Endodermal cell (in vitro differentiated cells): ENCODE measurements at places on chromosomes 12 and 14.

GRCh38 chr14:103576371-103577024, 13.7 kb downstream of the COA8 start:
- no peak overlapping the region for H3K4me3 ChIP-seq
- no peaks in the 10 kb centered on the region for H3K4me1 ChIP-seq
- H3K36me3 ChIP-seq = peaks cover 33% of the 10 kb centered on the region
- H3K27me3 ChIP-seq = no peaks in the 10 kb centered on the region
- H3K27ac ChIP-seq = peak overlapping the region; percentile 60

DNA sequence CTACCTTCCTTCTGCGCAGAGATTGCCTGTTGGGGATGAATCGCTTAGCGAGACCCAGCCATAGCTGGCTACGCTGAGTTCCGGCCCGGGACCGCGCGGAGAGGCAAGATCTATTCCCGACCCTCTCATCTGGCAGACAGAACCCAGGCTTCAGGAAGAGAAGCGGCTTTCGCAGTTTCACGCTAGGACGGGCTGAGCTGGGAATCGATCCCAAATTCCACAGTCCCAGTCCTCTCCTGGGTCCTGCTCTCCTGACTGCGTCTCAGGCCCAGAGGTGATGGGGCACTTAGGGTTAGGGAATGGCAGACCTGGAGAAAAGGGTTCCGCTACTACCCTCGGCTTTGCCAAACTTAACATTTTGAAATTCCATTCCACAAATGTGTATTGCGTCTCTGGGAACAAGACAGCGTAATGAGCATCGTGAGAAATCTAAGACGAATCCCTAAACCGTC, 2.8 kb downstream of the PTPN21 start:
- H3K4me3 ChIP-seq = peak overlapping the region; percentile 85
- H3K27me3 ChIP-seq = no peaks in the 10 kb centered on the region
- H3K27ac ChIP-seq = no peak overlapping the region
- peaks cover 42% of the 10 kb centered on the region for H3K36me3 ChIP-seq

- H3K4me3 ChIP-seq = no peak overlapping the region
- no peaks in the 10 kb centered on the region for H3K4me1 ChIP-seq
- H3K36me3 ChIP-seq = no peaks in the 10 kb centered on the region
- no peak for DNase-seq
- no peak overlapping the region for H3K27ac ChIP-seq
- no peaks in the 10 kb centered on the region for H3K27me3 ChIP-seq
These were observed 49.8 kb downstream of the TRPV4 start for GRCh38 chr12:109783135-109783964.

GRCh38 chr12:145369-145960, 68.5 kb downstream of the SLC6A12 start:
- H3K4me3 ChIP-seq = no peak overlapping the region
- H3K27ac ChIP-seq = peak overlapping the region; percentile 48
- no peaks in the 10 kb centered on the region for H3K36me3 ChIP-seq
- H3K4me1 ChIP-seq = no peaks in the 10 kb centered on the region

DNA sequence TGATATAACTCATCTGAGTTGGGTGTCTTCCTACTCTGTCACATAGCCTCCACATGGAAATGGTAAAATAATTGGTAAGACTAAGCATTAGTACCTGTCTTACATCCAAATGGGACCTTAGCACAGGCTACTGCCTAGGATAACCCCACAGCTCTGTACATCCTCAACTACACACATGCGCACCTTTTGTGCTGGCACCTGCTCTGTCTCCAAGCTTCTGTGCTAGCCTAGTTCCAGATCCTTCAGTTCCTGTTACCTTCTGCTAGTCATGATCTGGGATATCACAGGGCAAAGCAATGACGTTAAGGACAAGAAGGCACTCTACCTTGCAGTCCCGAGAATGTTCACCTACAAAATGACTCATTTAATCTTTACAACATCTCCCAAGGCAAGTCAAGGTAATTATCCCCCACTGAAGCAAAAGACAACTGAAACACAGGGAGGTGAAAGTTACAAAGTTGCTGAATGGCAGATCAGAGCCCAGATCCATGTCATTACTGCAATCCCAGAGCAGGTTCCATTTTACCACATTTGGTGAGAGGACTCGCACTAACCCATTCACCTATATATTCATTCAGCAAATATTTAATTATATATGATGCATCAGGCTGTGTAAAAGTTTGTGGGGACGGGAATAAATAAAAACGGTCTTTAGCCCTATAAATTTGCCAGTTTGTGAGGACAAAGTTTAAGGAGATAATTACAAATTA, 61.7 kb downstream of the PPM1H start:
- H3K4me1 ChIP-seq = no peaks in the 10 kb centered on the region
- no peak for DNase-seq
- H3K36me3 ChIP-seq = no peaks in the 10 kb centered on the region
- H3K27ac ChIP-seq = no peak overlapping the region
- H3K27me3 ChIP-seq = peaks cover 13% of the 10 kb centered on the region
- no peak overlapping the region for H3K4me3 ChIP-seq

- H3K4me3 ChIP-seq = no peak overlapping the region
- peaks cover 6% of the 10 kb centered on the region for H3K36me3 ChIP-seq
- no peaks in the 10 kb centered on the region for H3K4me1 ChIP-seq
- H3K27me3 ChIP-seq = no peaks in the 10 kb centered on the region
These were observed 81.8 kb upstream of the STAC3 start for GRCh38 chr12:57332646-57333312.

GRCh38 chr12:124217508-124218242, 77.2 kb upstream of the RFLNA start:
- H3K27ac ChIP-seq = peak overlapping the region; percentile 2
- H3K36me3 ChIP-seq = no peaks in the 10 kb centered on the region
- H3K4me3 ChIP-seq = no peak overlapping the region
- H3K27me3 ChIP-seq = no peaks in the 10 kb centered on the region
- H3K4me1 ChIP-seq = no peaks in the 10 kb centered on the region
- DNase-seq = peak; percentile 65

DNA sequence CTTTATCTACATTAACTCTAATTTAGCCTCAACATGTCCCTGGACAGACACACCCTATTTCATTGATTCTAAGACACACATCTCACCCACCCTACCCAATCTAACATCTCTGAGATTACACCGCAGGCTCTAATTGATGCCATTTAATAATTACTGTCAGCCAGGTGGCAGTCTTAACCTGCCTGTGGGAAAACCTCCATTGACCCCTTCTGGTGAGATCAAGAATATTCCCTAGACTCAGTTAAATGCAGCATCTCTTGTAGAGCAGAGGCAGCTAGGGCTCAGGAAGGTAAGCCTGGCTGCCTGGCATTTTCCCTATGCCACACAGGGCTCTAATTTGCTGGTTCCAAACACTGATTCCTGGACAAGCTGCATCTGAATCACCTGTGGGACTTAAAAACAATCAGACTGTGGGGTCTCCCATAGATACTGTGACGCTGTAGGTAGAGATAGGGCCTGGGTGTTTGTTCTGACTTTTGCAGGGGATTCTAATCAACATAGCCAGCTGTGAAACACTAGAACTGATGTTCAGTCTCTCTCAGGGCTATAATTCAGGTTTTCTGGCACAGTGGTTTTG, 14.3 kb downstream of the MCRS1 start:
- H3K4me1 ChIP-seq = peaks cover 7% of the 10 kb centered on the region
- peak; percentile 70 for DNase-seq
- H3K4me3 ChIP-seq = no peak overlapping the region
- peaks cover 9% of the 10 kb centered on the region for H3K27me3 ChIP-seq
- no peak overlapping the region for H3K27ac ChIP-seq

- no peak overlapping the region for H3K4me3 ChIP-seq
- H3K4me1 ChIP-seq = no peaks in the 10 kb centered on the region
- H3K36me3 ChIP-seq = no peaks in the 10 kb centered on the region
- H3K27ac ChIP-seq = no peak overlapping the region
These were observed 2.6 kb upstream of the LGMN start for GRCh38 chr14:92750994-92751400.

DNA sequence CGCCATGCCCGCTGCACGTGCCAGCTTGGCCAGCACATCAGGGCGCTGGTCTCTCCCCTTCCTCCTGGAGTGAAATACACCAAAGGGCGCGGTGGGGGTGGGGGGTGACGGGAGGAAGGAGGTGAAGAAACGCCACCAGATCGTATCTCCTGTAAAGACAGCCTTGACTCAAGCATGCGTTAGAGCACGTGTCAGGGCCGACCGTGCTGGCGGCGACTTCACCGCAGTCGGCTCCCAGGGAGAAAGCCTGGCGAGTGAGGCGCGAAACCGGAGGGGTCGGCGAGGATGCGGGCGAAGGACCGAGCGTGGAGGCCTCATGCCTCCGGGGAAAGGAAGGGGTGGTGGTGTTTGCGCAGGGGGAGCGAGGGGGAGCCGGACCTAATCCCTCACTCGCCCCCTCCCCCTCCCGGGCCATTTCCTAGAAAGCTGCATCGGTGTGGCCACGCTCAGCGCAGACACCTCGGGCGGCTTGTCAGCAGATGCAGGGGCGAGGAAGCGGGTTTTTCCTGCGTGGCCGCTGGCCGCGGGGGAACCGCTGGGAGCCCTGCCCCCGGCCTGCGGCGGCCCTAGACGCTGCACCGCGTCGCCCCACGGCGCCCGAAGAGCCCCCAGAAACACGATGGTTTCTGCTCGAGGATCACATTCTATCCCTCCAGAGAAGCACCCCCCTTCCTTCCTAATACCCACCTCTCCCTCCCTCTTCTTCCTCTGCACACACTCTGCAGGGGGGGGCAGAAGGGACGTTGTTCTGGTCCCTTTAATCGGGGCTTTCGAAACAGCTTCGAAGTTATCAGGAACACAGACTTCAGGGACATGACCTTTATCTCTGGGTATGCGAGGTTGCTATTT, 914 bp upstream of the CCND2 start:
- peak overlapping the region; percentile 47 for H3K27ac ChIP-seq
- peaks cover 6% of the 10 kb centered on the region for H3K36me3 ChIP-seq
- H3K4me1 ChIP-seq = peaks cover 10% of the 10 kb centered on the region
- peaks cover 61% of the 10 kb centered on the region for H3K27me3 ChIP-seq
- DNase-seq = no peak

DNA sequence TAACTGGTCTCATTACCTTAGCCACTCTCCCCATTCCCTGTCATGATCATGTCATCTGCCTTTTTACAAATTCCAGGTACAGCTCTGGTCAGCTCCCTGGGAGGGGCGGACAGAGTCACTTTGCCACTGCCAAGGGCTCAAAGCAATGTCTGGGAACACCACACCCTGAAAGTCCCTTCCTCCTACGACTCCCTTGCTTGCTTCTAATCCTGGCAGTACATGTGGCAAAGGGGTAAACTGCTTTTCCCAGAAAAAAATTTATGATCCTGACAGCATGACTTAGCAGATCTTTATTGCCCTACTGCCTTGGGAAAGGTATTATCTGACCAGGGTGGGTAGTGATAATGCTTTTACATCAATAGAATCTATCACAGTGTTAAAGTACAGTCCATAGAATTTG, 376.0 kb upstream of the PDE3A start:
- no peak overlapping the region for H3K27ac ChIP-seq
- H3K4me1 ChIP-seq = no peaks in the 10 kb centered on the region
- no peaks in the 10 kb centered on the region for H3K36me3 ChIP-seq
- no peak for DNase-seq
- H3K4me3 ChIP-seq = no peak overlapping the region
